NCI-H446 (cell line): ENCODE measurements at places on chromosomes 4 and X.

GRCh38 chr4:52126966-52127365, 75.9 kb downstream of the SPATA18 start:
- no peak for DNase-seq

DNA sequence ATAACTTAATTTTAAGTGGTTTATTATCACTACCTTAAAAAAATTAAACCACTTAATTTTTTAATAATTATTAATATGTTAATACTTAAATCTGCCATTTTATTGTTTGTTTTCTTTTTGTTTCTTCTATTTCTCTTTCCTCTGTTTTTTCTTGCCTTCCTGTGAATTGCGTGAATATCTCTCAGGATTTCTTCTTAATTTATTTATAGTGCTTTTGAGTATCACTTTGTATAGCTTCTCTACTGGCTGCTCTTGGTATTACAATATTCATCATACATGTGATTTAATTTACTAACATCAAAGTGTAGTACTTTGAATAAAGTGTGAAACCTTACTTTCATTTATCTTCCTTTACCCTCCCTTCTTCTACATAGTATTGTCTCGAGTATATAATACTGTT, 349.5 kb upstream of the CPXCR1 start:
- DNase-seq, result no peak

DNA sequence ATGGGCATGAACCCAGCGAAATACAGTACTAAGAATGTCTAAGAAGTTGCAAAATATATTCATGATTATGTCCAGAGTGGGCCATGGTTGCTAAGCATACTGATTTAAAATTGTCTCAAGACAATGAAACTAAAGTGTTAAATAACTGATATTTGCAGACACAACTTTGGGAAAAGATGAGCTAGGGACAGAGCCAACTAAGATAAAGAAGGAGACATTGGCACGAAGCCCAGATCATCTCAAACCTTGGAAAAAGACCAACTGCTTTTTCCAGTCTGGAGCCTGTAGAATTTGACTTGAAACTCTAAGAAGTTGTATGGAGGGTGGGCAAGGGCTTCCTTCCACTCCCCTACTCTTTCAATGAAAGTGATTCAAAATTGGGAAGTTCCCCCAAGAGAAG, 108.5 kb upstream of the GLRA2 start:
- peak; percentile 17 for DNase-seq

DNA sequence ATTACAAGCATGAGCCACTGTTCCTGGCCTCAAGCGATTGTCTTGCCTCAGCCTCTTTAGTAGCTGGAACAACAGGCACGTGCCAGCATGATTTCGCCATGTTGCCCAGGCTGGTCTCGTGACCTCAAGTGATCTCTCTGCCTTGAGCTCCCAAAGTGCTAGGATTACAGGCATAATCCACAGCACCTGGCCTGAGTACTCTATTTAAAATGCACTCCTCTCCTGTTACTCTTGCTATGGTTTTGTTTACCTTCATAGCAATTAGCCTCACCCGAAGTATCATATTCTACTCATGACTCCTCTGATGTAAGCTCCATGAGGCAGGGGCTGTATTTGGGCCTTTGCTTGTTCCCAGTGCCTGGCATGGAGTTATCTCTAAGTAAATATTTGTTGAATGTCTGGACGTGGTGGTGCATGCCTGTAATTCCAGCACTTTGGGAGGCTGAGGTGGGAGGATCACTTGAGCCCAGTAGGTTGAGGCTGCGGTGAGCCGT, 92.5 kb upstream of the SLC34A2 start:
- DNase-seq, result no peak

DNA sequence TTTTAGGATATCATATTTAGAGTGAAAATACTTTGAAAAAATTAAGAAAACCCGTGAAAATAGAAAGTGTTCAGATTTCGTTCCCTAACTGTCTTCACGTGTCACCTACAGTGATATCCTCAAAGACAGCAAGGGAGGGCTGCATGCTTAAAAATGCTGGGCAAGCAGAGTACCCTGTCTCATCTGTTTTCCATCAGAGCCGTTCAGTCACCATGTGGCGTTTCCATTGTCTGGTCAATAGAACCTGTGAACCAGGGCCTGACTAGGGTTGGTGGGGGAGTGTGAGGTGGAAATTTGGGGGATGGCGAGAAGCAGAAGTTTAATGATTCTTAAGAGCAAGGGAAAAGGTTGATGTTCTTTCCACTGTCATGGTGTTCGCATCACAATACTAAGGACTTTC, 173.9 kb downstream of the BMPR1B start:
- DNase-seq, result no peak

DNA sequence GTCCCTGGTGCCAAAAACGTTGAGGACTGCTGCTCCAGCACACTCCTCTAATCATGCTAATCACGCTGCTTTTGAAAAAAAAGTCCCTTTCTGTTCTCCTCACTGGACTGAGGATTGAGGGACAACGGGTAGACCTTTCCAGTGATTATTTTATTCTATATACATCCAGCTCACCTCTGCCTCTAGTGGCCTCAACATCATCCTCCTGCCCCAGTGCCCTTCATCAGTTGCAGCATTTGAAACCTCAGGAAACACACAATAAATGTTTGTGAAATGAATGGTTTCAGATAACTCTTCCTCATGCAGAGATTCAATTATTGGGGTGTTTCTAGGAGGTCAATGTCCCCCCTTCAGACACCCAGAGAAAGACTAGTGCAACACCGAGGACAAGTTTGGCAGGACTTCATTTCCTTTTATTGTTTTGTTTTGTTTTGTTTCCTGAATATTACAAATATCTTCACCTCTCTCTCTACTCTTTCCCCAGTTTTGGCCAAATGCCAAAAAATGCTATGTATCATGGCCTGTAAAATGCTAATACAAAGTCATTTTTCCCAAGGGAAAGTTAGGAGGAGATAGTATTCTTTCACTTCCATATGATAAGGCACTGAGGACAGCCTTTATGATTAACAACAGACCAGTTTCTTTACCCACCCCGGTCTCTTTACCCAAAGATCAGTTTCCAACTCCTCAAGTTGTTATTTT, 460.1 kb upstream of the SLIT2 start:
- DNase-seq, result no peak

DNA sequence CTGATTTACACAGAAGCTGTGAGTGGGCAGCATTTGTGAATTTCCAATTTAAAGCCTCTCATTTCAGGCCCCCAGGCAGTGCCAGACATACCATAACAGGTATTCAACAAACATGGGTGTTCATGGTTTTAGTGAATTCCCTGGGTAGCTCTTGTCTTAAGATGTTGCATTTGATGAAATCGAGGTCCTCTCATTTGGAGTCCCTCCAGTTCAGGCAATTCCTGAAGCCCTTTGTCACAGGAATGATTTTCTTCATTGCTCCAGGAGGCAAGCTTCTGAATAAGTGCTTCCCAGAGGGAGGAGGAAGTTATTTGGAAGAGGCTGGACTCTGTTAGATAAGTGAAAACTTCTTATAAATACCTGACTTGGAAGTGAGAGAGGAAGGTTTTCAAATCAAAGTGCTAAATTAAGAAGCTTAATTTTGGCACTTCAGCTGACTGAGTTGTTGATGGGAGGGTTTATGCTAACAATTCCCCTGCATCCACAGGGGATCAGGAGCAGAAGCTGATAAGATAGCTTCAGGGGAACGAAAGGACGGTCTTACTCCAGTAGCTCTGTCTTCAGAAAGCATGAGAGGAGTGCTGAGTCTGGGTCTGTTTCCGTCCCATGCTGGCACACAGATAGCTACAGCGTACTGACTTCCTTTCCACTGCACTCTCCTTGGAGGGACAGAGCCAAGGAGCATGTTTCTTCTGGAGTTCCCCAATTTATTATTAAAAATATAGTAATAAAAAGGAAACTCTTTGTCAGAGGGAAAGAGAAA, 543.1 kb downstream of the GBA3 start:
- DNase-seq, result no peak

DNA sequence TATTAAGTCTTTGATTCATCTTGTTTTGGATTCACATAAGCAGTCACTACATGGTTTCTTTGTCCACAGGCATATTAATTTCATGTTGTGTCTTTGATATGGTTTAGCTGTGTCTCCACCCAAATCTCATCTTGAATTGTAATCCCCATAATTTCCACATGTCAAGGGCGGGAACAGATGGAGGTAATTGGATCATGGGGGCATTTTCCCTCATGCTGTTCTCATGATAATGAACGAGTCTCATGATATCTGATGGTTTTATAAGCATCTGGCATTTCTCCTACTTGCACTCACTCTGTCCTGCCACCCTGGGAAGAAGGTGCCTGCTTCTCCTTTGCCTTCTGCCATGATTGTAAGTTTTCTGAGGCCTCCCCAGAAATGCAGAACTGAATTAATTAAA, 1811.2 kb upstream of the PCDH10 start:
- DNase-seq, result peak; percentile 38
